ENCODE measurements at places on chromosomes 2 and 18. TPM values are rescaled to one million over a fixed set of nuclear protein-coding genes. Genes with fewer than 3 reads are reported as not detected.

CCDC74B gene
- 6.8 TPM for total RNA-seq

ANKRD53 gene
- 0.37 TPM for total RNA-seq

HAT1 gene
- 43.6 TPM for total RNA-seq

FAM237A gene
- total RNA-seq, result not detected

TXNL1 gene
- total RNA-seq, result 42.5 TPM

MSTN gene
- under 0.01 TPM for total RNA-seq

CDH7 gene
- total RNA-seq, result not detected

NEB gene
- total RNA-seq, result 0.53 TPM

CABLES1 gene
- 19.0 TPM for total RNA-seq

ZAP70 gene
- not detected for total RNA-seq

MLPH gene
- total RNA-seq, result 2.4 TPM

SCN2A gene
- total RNA-seq, result 2.4 TPM

MTLN gene
- total RNA-seq, result 46.4 TPM

CDK15 gene
- total RNA-seq, result 0.12 TPM

ABCB11 gene
- not detected for total RNA-seq

SLC5A7 gene
- not detected for total RNA-seq

ARMC9 gene
- total RNA-seq, result 158 TPM

TRMT61B gene
- total RNA-seq, result 11.1 TPM

ITGB1BP1 gene
- total RNA-seq, result 68.5 TPM

RNF144A gene
- total RNA-seq, result 1.5 TPM

CACNB4 gene
- 1.3 TPM for total RNA-seq

PLGLB2 gene
- 0.87 TPM for total RNA-seq

ALPI gene
- total RNA-seq, result not detected

PMAIP1 gene
- total RNA-seq, result 1.9 TPM

REG1B gene
- total RNA-seq, result not detected

SERPINE2 gene
- 1,107 TPM for total RNA-seq

RAB17 gene
- total RNA-seq, result 0.26 TPM

KIAA2012 gene
- not detected for total RNA-seq

RAB31 gene
- total RNA-seq, result 73.6 TPM

SLC14A1 gene
- 443 TPM for total RNA-seq

GREB1 gene
- 0.12 TPM for total RNA-seq

IL1F10 gene
- not detected for total RNA-seq

SRD5A2 gene
- total RNA-seq, result not detected

TNFAIP6 gene
- 25.2 TPM for total RNA-seq

ASXL3 gene
- 0.13 TPM for total RNA-seq

HOXD3 gene
- not detected for total RNA-seq

IL37 gene
- total RNA-seq, result not detected

TRIM54 gene
- 0.13 TPM for total RNA-seq

DCTN1 gene
- 185 TPM for total RNA-seq

VAMP5 gene
- total RNA-seq, result 71.1 TPM

GALR1 gene
- total RNA-seq, result not detected

MALL gene
- 44.5 TPM for total RNA-seq

TCF7L1 gene
- 2.0 TPM for total RNA-seq

RTP5 gene
- not detected for total RNA-seq

HDLBP gene
- 1,448 TPM for total RNA-seq

RSAD2 gene
- total RNA-seq, result 0.40 TPM

SMCHD1 gene
- total RNA-seq, result 77.3 TPM

CREG2 gene
- 0.37 TPM for total RNA-seq

UGT1A5 gene
- total RNA-seq, result not detected

GFPT1 gene
- 58.0 TPM for total RNA-seq

Measured in aortic smooth muscle cell (primary cell).